ENCODE measurements at places on chromosomes 13 and 19. TPM values are rescaled to one million over a fixed set of nuclear protein-coding genes. Genes with fewer than 3 reads are reported as not detected.

GRCh38 chr19:43913383-43913782 lies 21.7 kb downstream of the ZNF45 start:
- H3K4me3 ChIP-seq: no peak overlapping the region
- H3K4me1 ChIP-seq: no peaks in the 10 kb centered on the region
- no peak for DNase-seq
- no peaks in the 10 kb centered on the region for H3K27me3 ChIP-seq

GRCh38 chr19:12611361-12611699 lies 610 bp downstream of the ZNF791 start:
- peak; percentile 74 for DNase-seq
- no peaks in the 10 kb centered on the region for H3K27me3 ChIP-seq
- peaks cover 45% of the 10 kb centered on the region for H3K4me1 ChIP-seq
- peak overlapping the region; percentile 98 for H3K27ac ChIP-seq

STAP2 gene
- 0.94 TPM for total RNA-seq

DNA sequence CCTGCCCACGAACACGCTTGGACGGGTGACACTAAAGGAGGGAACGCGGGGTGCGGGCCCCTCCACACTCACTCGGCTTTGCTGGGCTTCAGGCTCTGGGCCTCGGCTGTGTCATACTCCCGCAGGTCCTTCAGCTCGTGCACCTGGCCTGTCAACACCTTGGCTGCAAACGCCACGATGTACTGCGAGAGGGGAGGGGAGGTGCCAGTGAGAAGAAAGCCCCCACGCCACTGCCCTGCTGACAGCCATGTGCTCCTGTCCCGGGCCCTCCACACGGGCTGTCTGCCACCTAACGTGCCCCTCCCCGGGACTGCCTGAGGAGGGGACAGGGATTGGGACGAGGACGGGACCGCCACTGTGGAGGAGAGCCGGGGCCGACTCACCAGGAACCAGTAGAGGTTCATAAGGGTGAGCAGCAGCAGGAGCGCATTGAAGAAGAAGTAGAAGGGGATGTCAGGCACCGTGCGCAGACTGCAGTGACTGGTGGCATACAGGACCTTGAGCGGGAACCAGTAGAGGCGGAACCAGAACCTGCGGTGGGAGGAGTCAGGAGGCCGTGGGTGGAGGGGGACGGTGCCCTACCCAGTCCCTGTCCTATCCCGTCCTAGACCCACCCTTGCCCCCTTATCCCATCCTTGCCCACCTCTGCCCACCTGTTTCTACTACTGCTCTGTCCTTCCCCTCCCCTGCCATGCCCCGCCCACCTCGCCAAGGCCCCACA lies 16.9 kb downstream of the CERS1 start:
- no peak for DNase-seq
- H3K27ac ChIP-seq: no peak overlapping the region
- no peaks in the 10 kb centered on the region for H3K4me1 ChIP-seq
- H3K27me3 ChIP-seq: no peaks in the 10 kb centered on the region
- no peak overlapping the region for H3K4me3 ChIP-seq

DNA sequence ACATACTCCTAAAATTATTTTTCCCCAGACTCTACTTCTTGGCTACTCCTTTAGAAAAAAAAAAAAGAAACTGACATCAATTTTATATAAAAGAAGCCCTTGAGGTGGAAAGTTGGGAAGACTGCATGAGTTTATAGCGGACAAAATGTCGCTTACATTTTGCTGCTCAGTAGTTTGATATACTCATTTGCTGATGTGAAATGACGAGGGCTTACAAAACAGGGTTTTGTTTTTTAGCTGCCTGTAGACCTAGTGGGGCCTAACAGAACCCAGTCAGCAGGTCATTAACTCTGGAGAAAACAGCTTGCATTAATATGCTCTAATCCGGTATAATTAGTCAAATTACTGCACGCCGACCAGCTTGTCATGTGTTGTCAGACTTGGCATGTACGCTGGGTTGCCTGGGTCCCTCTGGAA lies 37.6 kb upstream of the MAB21L1 start:
- H3K36me3 ChIP-seq: no peaks in the 10 kb centered on the region
- no peak for DNase-seq
- no peaks in the 10 kb centered on the region for H3K4me1 ChIP-seq
- H3K4me3 ChIP-seq: no peak overlapping the region
- no peak overlapping the region for H3K27ac ChIP-seq

- H3K27me3 ChIP-seq: no peaks in the 10 kb centered on the region
- peak overlapping the region; percentile 4 for H3K4me3 ChIP-seq
- peaks cover 100% of the 10 kb centered on the region for H3K4me1 ChIP-seq
- DNase-seq: no peak
- no peaks in the 10 kb centered on the region for H3K36me3 ChIP-seq
Observed at GRCh38 chr19:4373601-4374497, 26.5 kb downstream of the SH3GL1 start.

DNA sequence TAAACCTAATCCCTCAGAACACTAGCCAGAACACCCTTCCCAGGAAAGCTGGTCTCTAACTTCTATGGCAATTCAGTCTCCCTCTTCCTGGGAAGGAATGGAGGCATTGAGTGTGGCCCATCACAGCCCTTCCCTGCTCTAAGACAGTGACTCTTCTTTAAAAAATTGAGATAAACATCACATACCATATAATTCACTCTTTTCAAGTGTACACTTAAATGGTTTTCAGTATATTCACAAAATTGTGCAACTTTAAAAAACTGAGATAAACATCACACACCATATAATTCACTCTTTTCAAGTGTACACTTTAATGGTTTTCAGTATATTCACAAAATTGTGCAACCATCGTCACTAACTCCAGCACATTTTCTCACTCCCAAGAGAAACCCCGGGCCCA lies 116.5 kb downstream of the MIPEP start:
- no peaks in the 10 kb centered on the region for H3K27me3 ChIP-seq
- no peaks in the 10 kb centered on the region for H3K36me3 ChIP-seq
- DNase-seq: no peak
- no peak overlapping the region for H3K27ac ChIP-seq
- H3K4me1 ChIP-seq: no peaks in the 10 kb centered on the region
- no peak overlapping the region for H3K4me3 ChIP-seq

DNA sequence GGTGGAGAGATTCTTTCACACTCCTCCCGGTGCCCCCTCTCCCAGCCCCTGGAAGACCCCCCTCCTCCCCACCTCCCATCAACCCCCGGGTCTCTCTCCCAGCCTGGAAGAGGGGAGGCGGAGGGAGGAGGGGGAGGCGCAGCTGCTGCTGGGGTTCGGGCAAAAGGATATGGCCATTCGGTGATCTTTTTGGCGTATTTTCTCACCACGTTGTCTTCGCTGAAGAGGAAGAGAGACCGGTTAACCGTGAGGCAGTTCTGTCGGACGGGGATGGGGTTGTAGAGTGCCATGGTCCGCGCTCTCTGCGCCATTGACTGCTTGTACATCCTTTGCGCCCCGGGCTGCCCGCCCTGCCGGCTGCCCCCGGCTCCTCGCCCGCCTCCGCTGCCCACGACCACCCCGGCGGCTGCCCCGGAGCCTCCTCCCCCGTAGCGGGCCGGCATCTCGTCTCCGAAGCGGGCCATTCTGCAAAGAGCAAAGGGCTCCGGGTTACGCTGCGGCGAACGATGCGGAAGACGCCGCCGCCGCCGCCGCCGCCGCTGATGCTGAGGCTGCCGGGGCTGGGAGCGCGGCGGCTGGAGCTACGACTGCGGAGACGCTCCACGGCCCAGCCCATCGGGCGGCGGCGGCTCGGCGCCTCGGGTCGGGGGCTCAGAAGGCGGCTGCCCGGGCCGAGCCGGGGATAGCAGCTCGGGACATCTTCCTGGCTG lies 363 bp downstream of the CACNA1A start:
- peaks cover 35% of the 10 kb centered on the region for H3K27me3 ChIP-seq
- no peaks in the 10 kb centered on the region for H3K36me3 ChIP-seq
- no peak for DNase-seq

SLAIN1 gene
- total RNA-seq: 17.5 TPM
